ENCODE measurements at places on chromosomes 2 and 18.
A peak's percentile ranks its signal among the peaks of the same experiment; 100 is the strongest.

GRCh38 chr2:222301053-222301795, 2.4 kb upstream of the PAX3 start:
- no peak for DNase-seq

DNA sequence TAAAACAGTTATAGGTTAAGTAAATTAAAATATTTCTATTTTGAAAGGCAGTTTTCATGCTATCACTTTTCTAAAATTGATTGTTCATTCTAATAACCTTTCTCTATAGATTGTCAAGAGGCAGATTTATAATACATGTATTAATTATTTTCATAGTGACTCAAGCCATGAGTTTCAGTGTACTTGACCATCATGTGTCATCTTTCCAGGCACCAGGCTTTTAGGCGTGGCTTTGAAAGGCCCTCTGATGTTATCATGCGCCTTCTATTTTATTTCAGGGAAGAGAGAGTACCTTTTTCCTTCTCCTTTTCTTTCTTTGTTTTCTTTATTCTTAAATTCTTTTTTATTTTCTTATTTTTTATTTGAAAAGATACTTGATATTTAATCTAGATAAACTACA, 128.3 kb upstream of the ETAA1 start:
- no peak for DNase-seq

DNA sequence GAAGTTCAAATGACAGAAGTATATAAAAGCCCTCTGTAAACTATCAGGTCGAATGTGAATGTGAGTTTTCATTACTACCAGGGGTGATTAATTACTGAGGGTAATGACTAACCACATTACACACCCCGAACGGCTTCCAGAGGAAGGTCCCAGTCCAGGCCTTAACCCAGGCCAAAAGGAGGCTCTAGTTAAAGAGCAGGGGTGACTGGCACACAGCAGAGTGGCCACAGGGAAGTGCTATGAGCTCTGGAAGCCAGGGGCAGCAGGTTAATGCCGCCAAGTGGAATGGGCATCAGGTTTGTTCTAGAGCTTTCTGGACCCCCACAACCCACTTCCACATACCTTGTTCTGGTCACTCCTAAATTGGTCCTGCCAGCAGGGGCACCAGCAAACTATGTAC, 87.7 kb downstream of the BCL11A start:
- DNase-seq = no peak

GRCh38 chr2:126877861-126878565, 20.7 kb upstream of the TEX51 start:
- DNase-seq = no peak

DNA sequence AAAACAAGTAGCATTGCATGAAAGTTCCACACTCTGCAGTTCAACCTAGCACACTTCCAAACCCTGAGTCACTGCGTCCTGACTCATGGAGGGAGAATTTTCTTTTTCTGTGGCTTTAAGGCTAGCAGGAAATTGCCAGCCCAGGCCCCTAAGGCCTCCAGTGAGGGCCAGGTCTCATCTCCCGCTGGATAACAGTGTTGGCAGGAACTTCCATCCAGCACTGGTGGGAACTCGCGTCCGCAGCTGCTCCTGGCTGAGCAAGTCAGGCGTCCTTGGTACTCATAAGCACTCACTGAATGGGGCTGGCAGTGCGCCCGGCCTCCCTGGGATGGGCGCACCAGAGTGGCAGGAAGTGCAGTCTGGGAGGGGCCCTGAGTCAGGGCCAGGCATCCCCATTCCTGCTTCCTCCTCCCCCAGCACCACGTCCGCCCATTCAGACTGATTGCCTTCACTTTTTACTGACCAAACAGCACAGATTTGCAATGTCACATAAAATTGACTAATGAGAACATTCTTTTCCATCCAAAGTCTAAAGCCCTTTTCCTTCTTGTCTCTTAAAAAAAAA, 14.3 kb downstream of the MALL start:
- DNase-seq = no peak

- peak; percentile 7 for DNase-seq
These were observed 210.9 kb upstream of the SMAD7 start for GRCh38 chr18:49161627-49162026.

DNA sequence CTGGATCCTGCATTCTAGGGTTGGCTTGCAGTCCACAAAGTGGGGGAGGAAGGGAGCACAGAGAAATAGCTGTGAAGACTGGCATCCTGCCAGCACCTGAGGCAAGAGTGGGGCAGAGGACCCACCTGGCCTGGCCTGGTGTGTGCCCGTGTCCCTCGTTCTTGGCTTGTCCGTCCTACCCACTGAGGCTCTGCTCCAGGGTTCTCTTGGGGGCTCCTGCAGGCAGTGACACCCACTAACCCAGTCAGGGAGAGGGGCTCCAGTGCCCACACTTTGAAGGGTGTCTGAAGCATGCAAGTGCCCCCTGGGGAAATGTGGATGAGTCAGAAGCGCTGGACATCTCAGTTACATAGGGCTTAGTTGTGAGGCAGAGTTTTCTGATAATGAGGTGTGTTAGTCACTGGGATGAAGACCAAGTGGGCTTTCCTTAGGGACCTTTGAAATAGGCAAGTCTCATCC, 79.4 kb downstream of the SLC4A3 start:
- no peak for DNase-seq

- no peak for DNase-seq
These were observed 3.1 kb upstream of the MSGN1 start for GRCh38 chr2:17813010-17813741.

GRCh38 chr2:153005071-153005730, 286.8 kb downstream of the ARL6IP6 start:
- DNase-seq = no peak

GRCh38 chr18:39730606-39731005, 2165.0 kb upstream of the CELF4 start:
- DNase-seq = no peak

- no peak for DNase-seq
These were observed 49.1 kb upstream of the ZNF638 start for GRCh38 chr2:71282493-71282892.

DNA sequence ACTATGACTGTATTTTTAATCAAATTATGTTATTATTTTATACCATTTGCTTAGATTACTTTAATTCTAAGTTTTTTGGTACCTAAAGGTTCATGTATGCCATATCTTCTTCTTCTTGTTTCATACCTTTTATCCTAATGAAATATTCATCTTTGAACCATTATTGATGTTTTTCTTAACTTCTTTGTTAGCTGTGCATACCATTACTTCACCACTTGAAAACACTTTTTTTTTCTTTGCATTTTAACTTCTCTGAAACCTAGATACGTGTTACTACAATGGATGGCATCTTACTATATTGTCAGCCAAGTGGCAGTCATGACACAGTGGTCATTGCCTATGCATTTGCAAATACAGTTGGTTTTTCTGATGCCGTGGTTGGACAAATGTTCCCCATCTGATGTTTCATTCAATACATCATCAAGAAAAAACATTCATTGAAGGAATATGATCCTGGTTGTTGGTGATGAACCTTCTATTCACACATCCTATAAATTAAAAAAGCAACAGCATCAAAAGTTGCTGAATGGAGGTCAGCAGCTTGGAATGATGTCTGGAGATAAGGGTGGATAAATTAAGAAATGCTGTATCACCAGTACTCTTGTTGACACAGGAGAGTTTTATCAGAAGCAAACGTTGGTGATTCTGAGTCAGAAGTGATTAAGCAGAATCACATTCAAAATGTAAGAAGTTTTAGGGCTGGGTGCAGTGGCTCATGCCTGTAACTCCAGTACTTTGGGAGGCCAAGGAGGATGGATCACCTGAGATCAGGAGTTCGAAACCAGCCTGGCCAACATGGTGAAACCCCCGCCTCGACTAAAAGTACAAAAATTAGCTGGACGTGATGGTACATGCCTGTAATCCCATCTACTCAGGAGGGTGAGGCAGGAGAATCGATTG, 7.4 kb downstream of the IL36A start:
- DNase-seq = no peak

- DNase-seq = peak; percentile 38
These were observed 643 bp downstream of the PLCL1 start for GRCh38 chr2:197804758-197805714.

DNA sequence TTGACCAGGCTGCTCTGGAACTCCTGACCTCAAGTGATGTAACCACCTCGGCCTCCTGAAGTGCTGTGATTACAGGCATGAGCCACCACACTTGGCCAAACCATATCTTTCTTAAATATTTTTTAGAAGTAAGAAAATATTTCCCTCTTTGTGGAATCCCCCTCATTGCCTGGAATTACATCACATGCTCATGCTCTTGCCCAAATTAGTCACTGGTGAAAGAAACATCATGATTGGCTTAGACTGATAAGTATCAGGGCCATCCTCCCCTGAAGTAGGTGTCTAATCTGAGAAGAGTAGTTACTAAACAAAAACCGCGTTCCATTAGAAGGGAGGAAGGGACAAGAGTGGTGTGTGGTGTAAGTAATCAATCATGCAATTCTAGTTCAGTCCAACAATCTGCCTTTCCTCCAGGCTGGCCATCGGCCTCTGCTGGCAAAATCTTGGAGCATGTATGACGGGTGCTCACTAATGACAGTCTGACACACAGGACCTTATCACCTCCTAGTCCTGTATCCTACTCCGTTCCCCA, 52.3 kb upstream of the SCG2 start:
- DNase-seq = no peak

DNA sequence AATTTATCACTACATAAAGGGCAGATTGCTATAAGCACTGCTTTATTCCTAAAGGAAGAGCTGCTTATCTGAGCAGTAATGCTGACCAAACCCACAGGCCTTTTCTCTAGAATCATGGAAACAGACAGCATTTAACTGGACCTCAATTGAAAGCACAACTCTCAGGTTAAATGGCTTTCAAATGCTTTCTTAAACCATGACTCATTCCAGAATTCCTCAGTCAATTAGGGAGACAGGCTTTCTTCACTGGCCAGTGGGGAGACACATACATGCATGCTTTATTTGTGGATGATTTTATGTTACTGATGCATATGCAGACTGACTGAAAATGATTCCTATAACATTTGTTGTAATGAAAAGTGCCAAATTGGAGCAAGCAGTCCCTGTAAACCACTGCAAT, 114.6 kb downstream of the ACVR1 start:
- DNase-seq = no peak

DNA sequence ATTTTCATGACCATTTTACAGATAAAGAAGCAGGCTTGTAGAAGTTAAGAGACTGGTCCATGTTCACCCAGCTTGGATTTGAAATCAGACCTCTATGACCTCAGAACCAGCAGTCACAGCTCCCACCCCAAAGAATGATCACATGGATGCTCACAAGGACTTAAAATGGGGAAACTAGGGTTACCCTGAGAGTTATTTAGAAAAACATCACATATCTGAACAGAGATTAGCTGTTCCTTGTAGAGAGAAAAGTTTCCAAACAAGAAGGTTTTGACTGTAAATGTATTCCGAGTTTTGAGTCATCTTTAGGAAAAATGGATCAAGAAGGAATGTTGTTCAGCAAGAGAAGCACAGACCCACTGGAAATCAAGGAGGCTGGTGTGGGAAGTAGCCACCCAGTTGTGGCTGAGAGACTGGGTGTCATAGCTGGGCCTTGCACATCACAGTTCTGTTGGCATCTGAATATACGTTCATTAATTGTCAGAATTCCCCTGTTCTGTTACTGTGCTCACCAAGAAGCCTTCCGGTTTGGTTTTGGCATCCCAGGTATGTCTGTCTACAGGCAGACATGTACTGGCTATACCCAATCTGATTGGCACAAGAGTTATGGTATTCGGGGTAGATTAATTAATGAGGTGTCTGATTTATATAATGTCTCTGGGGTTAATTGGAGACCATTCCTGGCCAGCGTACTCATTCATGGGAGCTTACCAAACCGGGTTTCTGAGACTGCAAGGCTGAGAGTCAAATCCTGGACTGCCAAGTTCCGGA, 371.8 kb upstream of the SLC14A2 start:
- DNase-seq = no peak

DNA sequence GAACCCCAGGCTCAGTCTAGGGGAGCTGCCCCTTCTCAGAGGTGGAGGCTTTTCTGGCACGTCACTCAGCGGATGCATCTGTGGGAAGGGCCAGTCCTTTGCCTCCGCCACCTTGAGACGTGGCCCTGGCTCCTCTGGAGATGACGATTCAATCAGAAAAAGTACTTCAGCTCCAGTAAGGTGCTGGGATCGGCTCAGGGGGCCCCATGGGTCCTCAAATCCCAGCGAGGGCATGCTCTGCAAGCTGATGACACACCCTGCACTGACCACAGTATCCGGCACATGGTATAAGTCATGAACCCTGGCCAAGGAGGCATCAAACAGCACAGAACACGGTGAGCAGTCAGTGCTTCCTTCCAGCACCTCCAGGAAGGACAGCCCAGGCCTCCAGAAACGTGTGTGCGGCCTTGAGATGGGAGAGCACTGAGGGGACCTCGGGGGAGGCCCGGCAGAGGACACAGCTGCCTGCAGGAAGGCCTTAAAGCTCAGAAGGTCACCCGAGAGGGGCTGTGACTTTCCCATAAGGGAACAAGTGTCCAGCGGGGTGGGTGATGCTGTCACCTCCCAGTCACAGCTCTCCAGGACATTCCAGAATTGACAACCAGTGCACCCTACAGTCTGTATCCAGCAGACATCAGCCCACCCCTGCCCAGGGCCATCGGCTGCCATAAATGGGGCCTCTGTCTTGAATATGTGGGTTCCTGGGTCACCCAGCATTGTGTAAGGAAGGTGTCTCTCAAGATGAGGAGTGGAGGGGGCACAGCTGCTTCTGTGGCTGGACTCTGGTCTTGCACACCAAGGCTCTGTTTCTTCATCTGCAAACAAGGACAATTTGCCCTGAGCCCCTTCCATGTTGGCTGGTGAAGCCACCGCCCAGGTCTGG, 205.8 kb downstream of the NDUFA10 start:
- no peak for DNase-seq

DNA sequence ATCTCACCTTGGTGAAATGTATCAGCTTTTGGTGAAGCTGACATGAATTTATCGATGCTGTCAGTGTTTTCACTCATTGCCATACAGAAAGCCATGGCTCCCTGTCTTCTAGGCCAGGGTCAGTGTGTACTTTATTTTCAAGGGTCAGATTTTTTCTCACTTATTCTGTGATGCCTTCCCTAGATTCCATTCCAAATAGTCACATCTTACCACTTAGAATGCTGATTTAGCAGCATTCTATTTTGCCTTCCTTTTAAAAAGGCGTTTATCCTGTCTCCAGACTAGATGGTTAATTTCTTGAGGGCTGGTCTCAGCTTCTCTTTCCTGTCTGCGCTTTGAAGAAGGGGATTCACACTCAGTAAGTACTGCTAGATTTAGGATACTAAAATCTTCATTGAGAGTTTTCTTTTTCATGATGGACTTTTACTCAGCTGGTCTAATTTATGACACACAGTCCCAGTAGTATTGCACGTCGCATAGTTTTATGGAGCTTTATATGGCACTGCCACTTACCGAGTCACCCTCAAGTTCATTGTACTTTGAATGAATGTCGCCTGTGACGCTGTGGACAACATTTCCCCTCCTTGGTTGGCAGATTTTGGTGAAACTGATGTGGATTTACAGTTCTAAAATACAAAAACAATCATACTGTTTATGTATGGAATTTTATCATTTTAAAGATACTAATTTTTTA, 194.0 kb downstream of the ZNF407 start:
- no peak for DNase-seq

- no peak for DNase-seq
These were observed 2.3 kb downstream of the ATP6V1B1 start for GRCh38 chr2:70937866-70938585.
